ENCODE measurements at places on chromosomes 7 and 10.

- DNase-seq = no peak
Measured at GRCh38 chr7:2761801-2762497, 73.9 kb downstream of the AMZ1 start.

DNA sequence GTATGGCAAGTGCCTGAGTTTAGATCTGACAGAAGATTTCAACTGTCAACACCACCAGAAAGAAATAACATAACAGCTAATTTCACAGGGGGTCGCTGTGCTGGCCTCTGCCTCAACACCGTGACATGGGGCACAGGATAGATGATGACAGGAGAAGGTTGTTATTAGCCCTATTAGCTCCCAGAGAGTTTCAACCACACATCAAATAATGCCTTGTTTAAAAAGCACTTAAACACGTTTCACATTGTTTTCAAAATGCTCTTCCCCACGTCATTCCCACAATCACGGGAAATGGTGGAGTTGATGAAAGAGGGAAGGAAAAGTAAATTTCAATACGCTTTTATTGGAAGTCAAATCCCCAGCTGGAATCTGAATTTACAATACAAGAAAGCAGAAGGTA lies 184.7 kb downstream of the MAGI2 start:
- no peak for DNase-seq

DNA sequence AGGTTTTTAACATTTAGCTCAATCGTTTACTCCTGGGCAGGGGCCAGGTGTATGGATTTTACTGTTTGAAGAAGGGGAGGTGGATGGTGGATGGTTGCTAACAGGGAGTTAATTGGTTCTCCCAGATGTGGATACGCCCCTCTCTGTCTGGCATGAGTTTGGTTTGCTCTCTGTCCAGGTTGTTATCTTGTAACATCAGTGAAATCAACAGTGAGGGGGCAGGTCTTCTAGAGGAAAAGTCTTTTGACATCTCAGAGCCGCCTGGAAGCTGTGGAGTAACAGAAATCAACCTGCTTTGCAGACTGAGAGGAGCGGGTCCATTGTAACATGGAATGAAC lies 243.4 kb downstream of the MGMT start:
- DNase-seq = no peak

- DNase-seq = no peak
Measured at GRCh38 chr10:3127921-3128320, 44.7 kb downstream of the PITRM1 start.

GRCh38 chr7:147775516-147776284 lies 814.9 kb upstream of the C7orf33 start:
- DNase-seq = no peak

DNA sequence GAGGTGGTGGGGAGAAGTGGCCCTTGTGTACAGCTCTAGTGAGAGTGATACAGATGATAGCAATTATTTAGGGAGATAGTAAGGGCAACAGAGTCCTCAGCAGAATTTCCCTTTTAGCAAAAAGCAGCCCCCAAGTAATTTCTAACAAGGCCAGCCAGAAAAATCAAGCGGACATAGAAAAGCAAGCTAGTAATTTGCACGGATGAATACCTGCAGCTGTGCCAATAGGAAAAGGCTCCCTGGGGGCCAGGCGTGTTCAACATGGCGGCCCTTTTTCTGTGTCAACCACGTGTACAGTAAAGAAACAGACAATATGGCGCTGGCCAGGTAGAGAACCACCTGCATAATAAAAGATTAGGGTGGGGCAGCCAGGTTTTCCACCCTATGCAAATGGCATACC lies 7.4 kb downstream of the MCM10 start:
- no peak for DNase-seq

DNA sequence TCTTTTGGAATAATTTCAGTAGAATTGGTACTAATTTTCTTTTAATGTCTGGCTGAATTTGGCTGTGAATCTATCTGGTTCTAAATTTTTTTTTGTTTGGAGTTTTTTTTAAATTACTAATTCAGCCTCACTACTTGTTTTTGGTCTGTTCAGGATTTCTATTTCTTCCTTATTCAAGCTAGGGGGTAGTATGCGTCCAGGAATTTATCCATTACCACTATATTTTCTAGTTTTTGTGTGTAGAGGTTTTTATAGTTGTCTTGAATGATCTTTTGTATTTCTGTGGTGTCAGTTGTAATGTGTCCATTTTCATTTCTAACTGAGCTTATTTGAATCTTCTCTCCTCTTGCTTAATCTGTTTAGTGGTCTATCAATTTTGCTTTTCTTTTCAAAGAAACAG lies 48.9 kb upstream of the ICA1 start:
- DNase-seq = no peak

DNA sequence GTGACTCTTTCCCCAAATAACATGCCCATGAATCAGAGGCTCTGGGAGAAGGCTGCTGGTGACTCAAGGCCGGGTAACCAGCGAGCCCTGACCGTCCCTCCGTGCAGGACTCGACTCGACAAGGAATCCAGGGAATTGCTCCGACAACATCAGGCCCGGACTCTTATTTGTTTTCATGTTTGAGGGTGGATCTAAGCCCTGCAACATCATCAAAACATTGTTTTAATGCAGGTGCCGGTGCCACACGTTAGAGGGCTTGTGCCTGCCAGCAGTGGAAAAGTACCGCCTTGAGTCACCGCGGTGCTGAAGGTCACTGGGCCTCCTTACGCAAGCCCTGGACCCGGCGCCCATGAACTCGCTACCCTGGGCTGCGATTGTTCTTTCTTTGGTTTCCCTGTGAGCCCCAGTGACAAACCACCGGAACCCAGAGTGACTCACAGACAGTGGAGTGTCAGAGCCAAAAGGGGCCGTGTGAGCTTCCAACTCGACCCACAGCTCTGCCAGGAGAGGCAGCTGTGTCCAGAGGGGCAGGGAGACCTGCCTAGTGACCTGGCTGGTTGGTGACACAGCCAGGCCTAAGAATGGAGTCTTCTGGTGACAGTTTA lies 139.4 kb upstream of the SHH start:
- no peak for DNase-seq

DNA sequence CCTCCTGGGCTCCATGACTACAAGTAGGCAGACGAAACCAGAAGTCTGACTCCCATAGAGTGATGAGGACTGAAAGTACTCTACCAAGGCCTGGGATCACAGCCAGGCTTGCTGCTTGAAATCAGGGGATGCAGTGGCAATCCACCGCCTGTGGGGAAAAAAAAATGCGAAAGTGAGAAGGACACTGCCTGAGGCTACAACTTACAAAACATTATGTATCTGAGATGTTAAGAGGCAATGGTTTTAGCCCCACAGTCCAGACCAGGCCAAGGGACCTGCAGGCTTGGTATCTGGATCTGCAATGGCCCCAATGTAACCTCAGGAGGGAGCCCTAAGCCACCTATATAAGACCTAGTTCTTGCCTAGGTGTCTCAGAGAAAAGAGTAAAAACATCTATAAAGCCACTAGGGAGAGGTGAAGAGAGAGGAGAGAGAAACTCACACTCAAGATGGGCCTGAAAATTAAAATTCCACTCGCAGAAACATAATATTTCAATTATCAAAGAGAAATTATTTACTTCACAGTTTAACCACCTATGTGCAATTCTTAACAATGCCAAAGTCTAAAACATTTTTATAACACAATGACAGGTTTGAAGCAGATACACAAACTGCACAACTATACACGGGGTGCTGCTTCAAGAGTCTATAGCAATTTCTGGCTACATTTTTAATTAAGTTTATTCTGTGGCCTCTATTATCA lies 13.9 kb downstream of the DNAJC1 start:
- no peak for DNase-seq
